Non-pigmented ciliary epithelial cell (primary cell): ENCODE measurements at places on chromosomes 2 and 18.

DNA sequence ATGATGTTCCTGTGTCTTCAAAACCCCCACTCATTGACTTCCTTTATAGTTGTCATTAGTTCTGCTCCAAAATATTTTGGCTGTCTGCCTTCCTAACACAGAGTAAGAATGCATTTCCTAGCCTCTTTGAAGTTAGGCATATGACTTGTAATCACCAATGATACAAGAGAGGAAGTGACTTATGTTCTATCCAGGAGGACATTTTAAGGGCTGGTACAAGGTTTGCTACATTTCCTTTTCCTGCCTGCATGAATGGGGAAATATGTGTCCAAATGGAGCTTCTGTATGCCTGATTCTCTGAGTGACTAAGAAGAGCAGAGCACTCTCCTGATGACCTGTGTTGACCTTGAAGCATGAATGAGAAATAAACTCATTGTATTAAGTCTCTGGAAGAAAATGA, 115.1 kb downstream of the PLCL1 start:
- no peak for DNase-seq

DNA sequence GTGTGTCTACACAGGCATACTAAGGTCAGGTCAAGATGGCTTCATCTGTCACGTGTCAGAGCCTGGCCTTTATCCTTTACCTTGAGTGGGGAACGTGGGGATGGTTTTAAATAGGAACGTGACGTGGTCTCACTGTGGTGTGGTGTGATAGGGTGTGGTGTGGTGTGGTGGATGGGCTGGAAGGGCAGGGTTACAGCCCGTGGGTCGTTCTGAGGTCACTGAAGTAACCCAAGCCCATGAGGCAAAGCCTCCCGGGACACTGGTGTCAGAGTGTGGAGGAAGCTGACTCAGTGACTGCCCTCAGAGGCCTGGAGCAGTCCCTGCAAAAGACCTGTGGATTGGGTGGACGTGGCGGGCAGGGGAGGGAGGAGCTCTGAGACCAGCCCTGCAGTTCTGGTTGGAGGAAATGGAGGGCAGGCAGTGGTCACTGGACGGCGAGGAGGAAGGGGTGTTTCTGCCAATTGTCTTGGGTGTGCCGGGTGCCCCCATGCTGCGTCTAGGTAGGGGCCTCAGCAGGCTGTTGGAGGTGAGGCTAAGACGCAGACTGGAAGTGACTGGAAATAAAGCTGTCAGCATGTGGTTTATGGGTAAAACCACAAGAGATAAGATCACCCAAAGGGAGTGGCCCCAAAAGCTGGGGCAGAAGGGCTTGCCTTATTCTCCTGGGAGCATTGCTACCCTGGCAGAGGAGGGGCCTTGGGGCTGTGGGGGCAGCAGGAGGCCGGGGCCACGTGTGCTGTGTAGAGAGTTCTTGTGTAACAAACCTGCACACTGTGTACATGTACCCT, 84.8 kb downstream of the SH3RF3 start:
- DNase-seq: peak; percentile 44

DNA sequence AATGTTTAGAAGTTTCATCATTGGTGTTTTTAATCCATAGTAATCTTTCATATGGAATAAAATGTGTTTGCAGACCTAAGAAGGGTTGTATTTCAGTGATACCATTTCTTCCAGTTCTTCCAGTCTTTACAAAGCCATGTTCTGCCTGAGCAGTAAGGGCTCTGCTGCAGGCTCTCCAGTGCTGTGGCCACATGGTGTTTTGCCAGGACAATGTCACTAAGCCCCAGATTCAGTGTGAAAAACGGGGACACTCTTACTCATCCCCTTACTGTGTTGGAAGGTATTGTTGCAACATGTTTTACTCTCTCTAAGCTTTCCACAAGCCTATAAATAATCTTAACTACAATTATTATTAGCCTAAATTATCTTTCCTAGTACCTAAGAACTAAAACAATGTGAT, 481.4 kb upstream of the CDH7 start:
- no peak for DNase-seq

DNA sequence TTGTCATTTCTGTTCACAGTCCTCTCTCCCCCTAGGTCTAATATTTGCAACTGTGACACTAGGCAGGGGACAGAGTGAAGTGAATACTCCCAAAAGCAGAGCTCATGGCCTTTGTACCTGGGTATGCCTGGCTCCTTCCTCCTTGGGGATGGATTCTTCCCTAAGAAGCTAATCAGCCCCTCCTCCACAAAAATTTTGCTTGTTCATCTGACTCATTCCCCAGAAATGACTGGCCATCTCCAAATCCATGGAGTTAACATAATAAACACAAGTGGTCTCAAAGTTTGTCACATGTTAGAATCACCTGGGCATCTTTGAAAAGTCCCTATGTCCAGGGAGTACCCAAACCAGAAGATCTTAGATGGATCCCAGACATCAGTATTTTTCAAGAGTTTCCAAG, 65.3 kb downstream of the SUCLG1 start:
- DNase-seq: no peak

DNA sequence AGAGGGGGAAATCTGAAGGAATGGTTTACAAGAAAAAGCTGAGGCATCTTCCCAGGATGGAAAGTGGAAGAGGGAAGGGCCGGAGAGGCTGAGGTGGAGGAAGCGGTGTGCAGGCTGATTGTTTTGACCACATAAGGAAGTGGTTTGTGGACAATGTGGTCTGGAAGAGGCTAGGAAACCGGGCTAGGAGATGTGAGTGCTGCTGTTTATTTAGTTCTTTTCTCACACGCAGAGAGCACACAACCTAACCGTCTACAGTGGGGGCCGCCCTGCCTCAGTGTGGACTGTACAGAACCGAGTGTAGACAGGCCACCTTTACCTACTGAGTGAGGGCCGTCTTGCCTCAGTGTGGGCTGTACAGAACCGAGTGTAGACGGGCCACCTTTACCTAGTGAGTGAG, 251.7 kb upstream of the PXDN start:
- peak; percentile 58 for DNase-seq

GRCh38 chr2:12407160-12407559, 309.6 kb upstream of the TRIB2 start:
- DNase-seq: no peak

DNA sequence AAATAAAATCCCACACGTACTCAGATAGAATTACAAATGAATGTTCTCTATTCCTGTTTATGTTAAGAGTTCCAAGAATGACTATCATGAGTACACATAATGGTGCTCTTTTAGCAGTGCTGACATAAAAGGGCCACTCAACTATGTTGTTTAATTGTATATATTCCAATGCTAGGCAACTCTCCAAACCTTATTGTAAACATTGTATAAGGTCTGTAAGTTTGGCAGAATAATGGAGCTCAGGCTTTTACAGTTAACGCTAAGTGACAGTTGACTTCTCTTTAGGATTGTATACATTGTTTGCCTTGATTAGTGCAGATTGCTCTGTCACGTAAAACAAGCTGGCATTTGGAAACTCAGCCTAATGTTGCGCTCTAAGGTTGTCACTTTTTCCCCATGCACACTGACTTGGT, 20.8 kb downstream of the RBMS1 start:
- DNase-seq: no peak

- DNase-seq: no peak
These were observed 219.8 kb upstream of the SPHKAP start for GRCh38 chr2:228401065-228401912.

GRCh38 chr2:114082731-114083433, 193.0 kb downstream of the ACTR3 start:
- DNase-seq: no peak

GRCh38 chr18:68764016-68764415, 33.9 kb upstream of the CCDC102B start:
- DNase-seq: no peak

DNA sequence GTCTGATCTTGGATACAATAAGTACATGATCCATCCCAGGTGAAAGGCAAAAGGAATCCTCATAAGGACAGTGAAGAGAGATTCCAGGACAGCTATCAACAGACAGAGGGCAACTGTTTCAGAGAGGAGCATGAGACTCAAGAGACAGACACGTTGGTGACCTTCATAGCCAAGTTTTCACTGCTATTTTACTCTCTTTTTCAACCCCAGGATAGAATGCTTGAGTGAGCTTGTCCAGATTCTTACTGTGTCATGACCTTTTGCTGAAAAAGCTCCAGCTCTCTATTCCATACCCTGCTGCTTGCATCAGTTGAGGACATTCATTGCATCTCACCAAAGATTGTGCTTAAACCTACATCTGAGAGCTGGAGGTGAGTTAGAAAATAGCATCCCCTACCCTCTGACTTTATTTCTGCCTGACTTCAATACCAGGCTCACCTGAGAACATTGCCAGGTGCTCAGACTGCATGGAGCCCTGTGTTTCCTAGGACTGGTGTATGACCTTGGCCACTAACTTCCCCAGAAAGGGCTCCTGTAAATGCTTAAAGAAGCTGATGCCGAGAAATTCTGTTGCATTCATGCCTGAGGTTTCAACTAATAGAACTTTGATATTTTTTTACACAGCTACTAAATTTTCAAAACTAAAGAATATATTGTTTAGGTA, 70.4 kb upstream of the TMEM17 start:
- DNase-seq: no peak

DNA sequence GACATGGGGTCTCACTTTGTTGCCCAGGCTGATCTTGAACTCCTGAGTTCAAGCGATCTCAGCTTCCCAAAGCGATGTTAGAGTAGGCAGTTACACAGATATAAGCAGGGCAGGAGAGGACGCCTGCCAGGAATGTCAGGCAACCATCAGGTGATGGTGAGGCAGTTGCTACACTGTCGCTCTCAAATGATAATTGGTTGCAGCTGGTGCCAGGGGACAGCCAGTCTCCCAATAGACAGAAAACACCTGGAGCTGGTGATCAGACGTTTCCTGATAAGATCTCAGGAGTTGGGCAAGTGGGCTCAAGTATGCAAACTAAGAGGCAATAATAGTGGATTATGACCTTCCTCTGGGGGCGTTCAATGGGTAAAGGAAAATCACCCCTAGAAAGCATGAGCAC, 163.1 kb upstream of the RGPD4 start:
- DNase-seq: no peak

GRCh38 chr2:37802899-37803379, 122.1 kb upstream of the RMDN2 start:
- DNase-seq: peak; percentile 94

GRCh38 chr2:180006231-180006630, 866 bp downstream of the CWC22 start:
- no peak for DNase-seq

DNA sequence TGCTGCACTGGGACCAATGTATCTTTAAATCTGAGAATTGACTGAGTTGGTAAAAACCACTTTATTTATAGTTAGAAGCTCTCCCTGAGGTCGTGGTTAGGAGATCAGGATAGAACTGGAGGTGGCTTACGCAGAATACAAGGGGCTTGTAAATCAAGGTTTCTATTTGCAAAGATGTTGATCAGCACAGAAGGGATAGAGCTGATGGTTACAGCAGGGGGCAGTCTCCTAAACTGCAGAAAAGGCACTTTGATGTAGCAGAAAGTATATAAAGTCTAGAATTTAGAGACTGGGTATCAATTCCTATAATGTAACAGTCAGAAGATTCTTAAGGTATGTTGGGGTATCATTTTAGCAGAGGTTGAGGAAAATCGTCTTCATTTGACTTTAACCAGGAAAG, 25.2 kb upstream of the ACVR1 start:
- no peak for DNase-seq

DNA sequence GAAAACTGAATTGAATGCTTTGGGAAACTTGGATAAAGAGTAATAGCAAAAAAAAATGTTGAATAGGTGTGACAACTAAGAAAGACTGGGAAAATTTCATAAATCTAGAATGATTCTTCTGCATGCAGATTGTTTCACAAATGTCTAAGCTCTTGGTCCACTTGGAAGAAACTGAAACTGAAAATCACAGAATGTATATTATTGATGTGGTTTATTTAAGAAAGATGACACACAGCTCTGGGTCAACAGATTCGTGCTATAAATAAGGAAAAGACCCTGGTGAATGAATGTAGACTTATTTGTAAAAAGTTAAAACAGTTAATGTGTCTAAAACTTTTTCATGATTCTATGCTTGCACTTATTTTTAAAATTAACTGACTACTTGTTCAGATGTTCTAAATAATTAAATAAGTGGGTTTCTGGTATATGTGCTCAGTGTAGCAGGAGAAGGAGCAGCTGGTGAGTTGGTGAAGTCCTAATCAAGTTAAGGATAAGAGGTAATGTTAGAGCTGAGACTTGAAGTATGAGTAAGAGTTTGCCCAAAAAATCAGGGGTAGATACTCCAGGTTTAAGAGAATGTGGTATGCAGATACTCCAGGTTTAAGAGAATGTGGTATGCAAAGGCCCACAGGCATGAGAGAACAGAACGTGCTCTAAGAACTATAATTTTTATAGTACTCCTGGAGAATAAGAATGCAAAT, 24.5 kb downstream of the UGP2 start:
- no peak for DNase-seq

DNA sequence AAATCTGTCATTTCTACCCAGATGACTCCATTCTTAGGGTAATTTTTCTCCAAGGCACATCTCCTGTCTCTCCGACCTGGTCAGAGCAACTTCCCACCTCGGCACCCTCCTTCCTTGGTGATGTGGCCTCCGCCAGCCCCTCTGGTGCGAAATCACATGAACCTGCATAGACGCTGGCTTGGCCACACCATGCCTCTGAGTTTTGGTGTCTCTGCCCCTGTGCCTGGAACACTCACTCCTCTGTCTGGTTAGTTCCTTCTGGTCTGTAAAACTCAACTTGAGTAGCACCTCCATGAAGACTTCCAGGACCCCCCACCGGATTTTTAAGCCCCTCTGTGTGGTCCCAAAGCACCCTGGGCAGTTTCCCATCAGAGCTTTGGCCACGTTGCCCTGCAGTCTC, 83.2 kb upstream of the OTOS start:
- no peak for DNase-seq

- peak; percentile 15 for DNase-seq
These were observed 135.9 kb downstream of the ABCA12 start for GRCh38 chr2:215002500-215002899.

- DNase-seq: no peak
These were observed 937 bp upstream of the STAMBP start for GRCh38 chr2:73827660-73828388.

DNA sequence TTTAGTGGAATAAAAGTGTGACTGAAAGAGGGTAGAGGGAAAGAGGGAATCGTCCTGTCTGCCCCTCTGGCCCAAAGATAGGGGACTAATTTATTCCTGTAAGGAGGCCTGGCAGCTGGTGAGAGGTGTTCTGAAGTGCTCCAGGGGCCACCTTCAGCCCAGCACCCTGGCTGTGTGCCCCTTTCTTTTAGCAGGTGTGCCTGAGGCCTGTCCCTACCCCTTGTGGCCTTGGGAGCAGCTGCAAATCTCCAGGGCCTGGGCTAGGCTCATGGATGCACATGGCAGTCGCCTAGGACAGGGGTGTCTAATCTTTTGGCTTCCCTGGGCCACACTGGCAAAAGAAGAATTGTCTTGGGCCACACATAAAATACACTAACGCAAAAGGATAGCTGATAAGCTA, 37.3 kb downstream of the FHOD3 start:
- DNase-seq: no peak

GRCh38 chr2:71379086-71379485, 47.5 kb downstream of the ZNF638 start:
- peak; percentile 68 for DNase-seq

GRCh38 chr18:4720518-4720917, 265.4 kb upstream of the DLGAP1 start:
- DNase-seq: no peak
